ENCODE measurements at places on chromosomes 11 and 22.

DNA sequence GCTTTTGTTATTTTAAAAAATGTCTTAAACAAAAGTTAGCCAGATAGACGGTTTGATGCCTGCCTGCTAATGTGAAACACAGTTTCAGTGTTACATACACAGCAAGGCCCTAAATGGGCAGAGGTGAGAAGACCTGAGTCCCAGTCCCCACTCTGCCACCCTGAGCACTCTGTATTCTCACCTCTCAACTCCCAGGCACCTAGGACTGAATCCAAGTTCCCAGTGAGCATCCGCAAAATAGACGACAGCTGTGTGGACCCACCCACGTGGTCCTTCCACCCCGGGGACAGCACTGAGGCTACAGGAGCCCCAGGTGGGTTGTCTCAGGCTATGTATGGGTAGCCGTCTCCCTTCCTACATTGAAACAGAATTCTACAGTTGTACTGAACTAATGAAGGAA, 111.5 kb downstream of the RPL27A start:
- DNase-seq: no peak

- no peak for DNase-seq
These were observed 28.7 kb upstream of the VPREB1 start for GRCh38 chr22:22215659-22216449.

DNA sequence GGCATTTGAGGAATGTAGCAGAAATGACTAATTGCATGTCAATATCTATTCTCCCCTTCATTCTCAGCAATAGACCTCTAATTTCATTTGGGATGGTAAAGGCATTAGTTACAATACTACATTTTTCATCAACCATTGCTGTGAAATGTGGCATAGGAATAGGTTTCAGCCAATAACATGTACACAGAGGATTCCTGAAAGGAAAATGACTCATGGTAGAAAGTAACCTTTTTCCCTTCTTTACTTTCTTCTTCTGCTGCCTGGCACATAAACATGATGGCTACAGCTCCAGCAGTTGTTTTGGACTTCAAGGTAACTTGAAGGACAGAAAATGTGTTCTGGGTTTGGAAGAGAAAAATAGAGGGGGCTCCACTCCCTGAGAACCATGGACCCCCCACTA, 231.8 kb upstream of the CTSC start:
- DNase-seq: peak; percentile 8

DNA sequence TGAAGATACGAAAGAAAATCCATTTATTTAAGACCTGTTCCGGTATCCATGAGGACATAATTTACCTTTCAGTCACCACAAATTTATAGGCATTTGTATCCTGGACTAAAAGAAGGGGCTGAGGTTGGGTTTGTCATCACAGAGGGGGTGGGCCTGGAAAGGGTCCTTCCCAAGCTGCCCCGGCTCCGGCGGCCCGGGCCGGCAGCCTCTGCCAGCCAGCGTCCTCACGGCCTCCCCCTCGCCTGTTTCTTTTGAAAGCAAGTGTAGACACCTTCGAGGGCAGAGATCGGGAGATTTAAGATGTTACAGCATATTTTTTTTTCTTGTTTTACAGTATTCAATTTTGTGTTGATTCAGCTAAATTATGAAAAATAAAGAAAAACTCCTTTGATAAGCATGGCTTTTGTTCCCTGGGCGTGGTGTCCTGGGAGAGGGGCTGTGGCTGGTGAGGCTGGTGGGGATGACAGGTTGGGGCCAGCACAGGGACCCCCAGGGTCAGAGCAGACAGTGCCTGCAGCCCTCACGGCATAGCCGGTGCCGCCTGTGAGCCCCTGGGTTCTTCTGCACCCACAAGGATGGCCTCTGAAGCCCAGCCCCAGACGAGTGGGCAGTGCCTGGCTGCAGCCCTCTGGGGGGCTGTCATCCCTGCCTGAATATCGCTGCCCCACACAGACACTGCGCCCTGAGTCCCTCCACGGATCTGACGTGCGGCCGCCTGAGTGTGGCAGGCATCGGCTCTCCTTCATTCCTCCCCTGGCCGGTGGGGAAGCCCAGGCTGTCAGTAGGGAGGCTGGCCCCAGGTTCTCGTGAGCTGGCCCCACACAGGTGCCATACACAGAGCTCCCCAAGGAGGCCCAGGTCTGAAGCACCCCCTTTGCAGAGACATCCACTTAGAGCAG, 1075.9 kb downstream of the BRD1 start:
- DNase-seq: no peak

DNA sequence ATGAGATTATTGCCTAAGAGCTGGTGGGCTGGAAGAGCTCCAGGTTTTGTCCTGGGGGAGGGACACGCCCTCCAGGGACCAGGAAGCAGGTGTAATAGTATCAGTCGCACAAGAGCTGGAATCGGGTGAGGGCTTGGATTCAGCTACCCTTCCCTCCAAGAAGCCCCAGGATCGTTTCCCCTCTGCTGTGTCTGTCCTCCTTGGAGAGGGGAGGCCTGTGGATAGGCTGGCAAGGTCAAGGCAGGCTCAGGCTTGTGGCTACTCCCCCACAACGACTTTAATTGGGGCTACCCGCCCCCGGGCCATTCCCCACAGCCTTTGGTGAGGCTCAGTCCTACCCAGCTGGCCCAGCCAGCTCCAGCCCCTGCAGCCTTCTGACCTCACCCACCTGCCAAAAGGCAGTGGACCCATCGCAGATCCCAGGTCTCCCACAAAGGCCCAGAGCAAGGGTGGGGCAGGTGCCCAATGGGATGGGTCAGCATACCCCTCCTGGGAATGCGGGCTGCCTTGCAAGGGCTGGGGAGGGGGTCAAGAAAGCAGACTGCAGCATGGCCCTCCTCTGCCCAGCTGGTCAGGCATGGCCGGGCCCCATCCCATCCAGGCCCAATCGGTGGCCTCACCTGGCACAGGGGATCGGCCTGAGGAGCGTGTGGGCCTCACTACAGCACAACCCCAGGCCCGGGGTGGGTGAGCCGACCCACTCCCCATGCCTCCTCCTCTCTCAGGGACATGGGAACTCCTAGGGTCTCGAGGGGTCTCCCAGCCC, 1.0 kb downstream of the CTSD start:
- peak; percentile 10 for DNase-seq

- peak; percentile 97 for DNase-seq
These were observed 24.8 kb upstream of the ADORA2A start for GRCh38 chr22:24402460-24403192.

- DNase-seq: peak; percentile 99
These were observed 32.4 kb upstream of the NAV2 start for GRCh38 chr11:19679952-19680828.

DNA sequence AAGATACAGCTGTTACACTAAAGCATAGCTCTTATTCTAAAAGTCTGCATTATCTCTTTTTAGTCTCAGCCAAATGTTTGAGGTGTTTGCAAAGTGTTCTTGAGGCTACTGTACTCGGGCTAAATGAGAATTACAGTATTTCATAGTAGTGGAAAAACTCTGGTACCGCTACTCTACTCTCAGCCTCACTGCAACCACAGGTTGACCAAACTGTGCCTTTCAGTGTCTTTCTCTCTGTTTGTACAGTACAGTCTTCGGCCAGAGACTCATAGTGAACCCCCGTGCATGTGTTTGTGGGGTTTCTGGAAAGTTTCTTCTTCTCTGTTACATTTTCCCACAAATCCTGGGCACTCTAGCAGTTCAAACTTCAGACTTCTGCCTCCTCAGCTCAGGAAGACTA, 7.4 kb upstream of the LUZP2 start:
- no peak for DNase-seq

- DNase-seq: no peak
These were observed 5.8 kb upstream of the EMID1 start for GRCh38 chr22:29199702-29200400.

GRCh38 chr11:119416606-119417580, 6.1 kb downstream of the THY1 start:
- DNase-seq: peak; percentile 83

- peak; percentile 68 for DNase-seq
These were observed 24.4 kb downstream of the AASDHPPT start for GRCh38 chr11:106101819-106102218.

- no peak for DNase-seq
These were observed 1495.9 kb downstream of the BRD1 start for GRCh38 chr22:48331691-48332220.

DNA sequence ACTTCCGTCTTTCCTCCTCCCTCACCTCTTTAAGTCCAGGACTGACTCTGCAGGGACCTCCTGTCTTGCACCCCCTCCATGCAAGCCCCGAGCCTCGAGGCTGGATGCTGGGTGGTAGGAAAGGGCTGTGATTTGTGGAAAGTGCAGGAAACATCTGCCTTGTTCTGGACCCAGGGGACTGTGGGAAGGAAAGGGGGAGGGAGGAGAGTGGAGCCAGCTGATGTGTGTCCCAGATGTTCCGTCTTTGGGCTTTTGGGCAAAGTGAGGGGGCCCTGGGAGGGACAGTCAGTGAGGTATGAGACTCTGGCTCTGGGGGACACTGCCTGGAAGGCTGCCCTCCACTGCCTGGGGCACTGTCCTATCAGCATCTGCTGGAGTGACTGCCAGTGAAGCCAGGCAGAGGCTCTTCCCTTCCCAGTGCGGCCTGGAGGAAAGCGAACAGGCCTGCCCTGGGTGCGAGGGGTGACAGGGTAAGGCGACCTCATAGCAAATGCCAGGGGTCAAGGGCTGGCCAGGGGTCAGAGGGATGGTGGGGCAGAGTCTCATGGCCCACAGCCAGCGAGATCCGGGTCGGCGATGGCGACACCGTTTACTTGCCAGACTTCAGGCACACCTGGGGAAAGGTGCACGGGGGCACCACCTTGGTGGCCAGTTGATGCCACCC, 1.7 kb downstream of the MRGPRD start:
- DNase-seq: no peak

DNA sequence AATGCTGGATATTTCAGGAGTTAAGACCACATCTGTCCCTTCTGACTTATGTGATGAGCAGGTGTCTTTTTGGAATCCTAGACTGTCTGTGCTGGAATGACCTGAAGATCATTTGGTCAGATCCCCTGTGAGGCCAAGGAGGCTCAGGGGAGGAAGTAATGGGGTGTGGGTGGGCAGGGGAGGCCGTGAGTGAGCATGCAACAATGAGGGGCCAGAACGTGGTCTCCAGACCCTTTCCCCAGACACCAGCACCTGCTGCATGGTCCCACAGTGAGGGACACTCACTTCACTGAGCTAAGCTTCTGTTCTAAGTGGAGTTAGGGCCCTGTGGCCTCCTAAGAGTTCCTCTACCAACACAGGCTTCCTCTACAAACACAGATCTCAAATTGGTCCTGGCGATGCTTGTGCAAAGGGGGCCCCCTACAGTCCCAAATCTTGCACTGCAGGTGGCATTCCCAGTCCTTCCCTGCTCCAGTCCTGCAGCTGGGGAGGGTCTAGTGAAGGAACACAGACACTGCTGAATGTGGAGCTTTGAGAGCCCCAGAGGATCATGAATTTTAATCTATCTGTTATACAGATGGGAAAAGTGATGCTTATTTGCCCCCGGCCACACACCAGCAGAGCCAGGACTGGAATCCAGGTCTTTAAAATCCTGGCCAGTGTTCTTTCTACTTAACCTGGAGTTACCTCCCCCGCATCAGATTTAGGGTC, 7.4 kb downstream of the USP2 start:
- peak; percentile 71 for DNase-seq

GRCh38 chr11:130776061-130776419, 140.2 kb downstream of the SNX19 start:
- peak; percentile 52 for DNase-seq

DNA sequence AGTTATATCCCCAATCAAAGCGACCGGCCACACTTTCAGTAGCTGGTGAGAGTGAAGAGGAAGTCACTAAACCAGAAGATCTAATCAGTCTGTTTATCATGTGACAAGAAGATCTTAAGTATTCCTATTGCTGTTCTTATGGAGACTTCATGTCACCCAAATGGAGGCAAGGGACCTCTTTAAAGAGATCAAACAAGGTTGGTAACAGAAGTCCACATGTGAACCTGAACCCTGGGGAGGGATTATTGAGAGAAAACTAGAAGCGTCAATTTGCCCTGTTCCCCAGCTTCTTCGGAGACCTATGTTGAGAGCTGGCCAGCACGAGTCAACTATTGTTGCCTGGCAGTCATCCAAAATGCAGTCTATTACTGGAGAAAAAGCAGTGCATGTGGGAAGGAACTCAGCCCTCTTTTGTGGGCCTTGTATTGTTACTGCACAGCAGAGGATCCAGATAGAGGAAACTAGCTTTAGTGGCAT, 76.9 kb upstream of the CTSC start:
- DNase-seq: peak; percentile 45

DNA sequence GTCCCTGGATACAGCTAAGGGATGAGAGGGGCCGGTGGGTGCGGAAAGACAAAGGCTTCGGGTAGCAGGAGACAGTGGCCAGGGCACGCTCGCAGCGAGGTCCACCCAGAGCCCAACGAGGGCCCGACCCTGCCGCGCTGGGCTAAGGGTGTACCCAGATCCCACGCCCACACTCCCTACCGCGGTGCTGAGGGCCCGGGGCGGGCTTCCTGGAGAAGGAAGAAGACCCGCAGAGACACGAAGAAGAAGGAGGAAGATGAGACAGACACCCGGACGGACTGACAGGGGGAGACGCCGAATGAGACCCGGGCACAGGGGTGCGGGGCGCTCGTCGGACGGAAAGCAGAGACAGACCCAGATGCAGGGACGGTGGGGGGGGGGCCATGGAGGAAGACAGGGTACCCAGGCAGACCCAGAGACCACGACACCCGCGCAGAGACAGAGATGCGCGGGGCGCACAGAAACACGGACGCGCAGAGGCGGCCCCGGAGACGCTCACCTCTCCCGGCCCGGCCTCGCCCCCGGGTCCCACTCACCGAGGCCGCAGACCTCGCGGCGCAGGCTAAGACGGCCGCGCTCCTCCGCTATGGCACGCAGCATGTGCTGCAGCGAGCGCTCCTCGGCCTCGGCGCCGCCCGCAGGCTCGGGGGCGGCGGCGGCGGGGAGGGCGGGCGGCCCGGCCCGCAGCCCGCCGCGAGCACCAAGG, 437 bp downstream of the KIAA0930 start:
- DNase-seq: peak; percentile 34

- DNase-seq: no peak
These were observed 98.2 kb upstream of the DBX1 start for GRCh38 chr11:20258376-20258895.

DNA sequence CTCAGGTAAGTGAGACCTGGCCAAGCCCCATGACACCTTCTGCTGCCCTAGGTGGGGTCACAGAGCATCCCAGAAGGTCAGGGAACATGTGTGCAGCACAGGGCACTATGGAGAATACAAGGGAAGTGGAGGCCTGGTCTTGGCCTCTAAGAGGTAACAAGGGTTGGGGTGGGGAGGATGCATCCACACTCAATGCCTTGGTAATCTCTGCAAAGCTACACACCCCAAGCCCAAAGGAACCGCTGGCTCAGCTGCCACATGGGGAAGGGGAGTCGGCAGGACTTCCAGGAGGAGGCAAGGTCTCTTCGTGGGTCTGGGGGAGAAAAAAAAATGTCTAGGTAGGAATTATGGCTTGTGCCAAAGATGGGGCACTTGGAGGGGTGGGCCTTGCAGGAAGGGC, 17.3 kb downstream of the CD5 start:
- DNase-seq: no peak

Measured in EL (cell line).